ENCODE measurements at places on chromosomes 6 and 20. TPM values are rescaled to one million over a fixed set of nuclear protein-coding genes. Genes with fewer than 3 reads are reported as not detected.
A peak's percentile ranks its signal among the peaks of the same experiment; 100 is the strongest.

GRCh38 chr6:125871365-125871764, 80.6 kb downstream of the NCOA7 start:
- no peak for ATAC-seq

GRCh38 chr6:82775361-82775760, 290.3 kb downstream of the UBE3D start:
- no peak for ATAC-seq

GRCh38 chr20:62770111-62770910, 26.0 kb upstream of the MRGBP start:
- no peak for ATAC-seq

GRCh38 chr6:31289788-31290187, 17.9 kb upstream of the HLA-C start:
- no peak for ATAC-seq

DNA sequence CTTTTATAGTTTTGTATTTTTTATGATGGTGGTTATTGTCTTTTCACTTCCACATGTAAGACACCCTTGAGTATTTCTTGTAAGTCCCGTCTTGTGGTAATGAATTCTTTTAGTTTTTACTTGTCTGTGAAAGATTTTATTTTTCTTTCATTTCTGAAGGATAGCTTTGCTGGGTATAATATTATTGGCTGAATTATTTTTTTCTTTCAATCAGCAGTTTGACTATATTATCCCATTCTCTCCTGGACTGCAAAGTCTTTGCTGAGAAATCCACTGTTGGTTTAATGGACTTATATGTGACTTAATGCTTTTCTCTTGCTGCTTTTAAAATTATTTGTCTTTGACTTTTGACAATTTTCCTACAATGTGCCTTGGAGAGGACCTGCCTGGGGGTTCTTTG, 13.8 kb downstream of the KIF25 start:
- ATAC-seq, result no peak

- peak; percentile 91 for ATAC-seq
Measured at GRCh38 chr6:44237021-44237812, 9.7 kb upstream of the HSP90AB1 start.

- peak; percentile 89 for ATAC-seq
Measured at GRCh38 chr6:90249034-90249433, 47.6 kb downstream of the BACH2 start.

DNA sequence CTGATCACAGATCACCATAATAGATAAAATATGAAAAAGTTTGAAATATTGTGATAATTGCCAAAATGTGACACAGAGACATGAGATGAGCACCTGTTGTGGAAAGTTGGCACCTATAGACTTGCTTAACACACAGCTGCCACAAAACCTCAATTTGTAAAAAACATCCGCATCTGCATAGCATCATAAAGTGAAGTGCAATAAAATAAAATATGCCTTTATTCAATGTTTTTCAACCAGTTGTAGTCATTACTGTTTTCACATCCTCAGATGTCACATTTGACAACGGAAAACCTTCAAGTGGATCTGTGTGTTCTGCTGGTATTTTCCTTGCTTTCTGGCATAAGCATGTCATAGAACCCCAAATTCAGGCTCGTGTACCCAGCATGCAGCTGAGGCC, 50.2 kb upstream of the IFNGR1 start:
- no peak for ATAC-seq

DNA sequence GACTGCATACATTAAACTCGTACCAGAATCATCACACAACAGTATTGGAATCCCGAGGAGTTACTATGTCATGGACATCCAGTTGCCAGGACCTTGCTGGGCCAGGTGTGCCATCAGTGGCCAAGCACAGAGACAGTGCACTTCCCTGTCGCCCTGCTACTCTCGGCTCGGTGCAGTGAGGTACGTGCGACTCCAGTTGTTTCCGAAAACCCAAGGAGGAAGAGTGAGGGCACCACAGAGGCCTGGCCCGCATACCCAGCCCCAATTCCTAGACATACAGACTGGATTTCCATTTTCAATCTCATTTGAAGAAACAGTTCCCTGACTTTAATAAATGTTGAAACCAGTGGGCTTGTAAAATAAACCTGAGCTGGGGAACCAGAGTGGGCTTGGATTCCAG, 62.5 kb upstream of the AFDN start:
- no peak for ATAC-seq

DNA sequence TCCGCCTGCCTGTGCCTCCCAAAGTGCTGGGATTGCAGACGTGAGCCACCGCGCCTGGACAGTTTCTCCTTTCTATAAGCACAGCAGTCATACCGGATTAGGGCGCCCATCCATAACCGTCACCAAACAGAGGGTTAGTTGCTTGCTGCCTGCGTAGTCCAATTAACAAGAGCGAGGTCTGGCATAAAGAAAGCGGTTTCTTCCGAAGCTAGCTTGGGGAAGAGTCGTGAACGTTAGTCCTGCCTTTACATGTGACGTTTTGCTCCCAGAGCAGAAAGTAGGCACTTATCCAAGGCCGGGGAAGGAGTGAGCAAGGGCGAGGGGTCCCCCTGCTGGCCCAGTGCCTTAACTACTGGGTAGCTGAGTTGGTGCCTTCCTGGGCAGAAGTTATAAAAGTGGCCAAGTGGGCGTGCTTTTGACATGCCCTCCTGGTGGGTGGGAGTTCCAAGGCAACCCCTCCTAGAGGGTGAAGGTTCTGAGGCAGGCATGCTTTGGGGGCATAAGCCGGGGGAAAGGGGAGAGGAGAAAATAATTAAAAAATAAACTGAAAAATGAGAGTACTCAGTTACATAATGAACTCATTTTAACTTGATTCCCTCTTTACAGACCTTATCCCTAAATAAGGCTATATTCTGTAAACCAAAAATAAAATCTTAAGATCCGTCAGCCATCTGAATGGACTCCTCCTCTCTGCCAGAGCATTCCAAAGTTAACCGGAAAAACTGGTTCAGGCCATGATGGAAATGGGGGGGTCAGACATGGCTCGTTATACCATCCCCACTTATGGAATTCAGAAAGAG, 88.0 kb downstream of the FAM217A start:
- ATAC-seq, result peak; percentile 92

DNA sequence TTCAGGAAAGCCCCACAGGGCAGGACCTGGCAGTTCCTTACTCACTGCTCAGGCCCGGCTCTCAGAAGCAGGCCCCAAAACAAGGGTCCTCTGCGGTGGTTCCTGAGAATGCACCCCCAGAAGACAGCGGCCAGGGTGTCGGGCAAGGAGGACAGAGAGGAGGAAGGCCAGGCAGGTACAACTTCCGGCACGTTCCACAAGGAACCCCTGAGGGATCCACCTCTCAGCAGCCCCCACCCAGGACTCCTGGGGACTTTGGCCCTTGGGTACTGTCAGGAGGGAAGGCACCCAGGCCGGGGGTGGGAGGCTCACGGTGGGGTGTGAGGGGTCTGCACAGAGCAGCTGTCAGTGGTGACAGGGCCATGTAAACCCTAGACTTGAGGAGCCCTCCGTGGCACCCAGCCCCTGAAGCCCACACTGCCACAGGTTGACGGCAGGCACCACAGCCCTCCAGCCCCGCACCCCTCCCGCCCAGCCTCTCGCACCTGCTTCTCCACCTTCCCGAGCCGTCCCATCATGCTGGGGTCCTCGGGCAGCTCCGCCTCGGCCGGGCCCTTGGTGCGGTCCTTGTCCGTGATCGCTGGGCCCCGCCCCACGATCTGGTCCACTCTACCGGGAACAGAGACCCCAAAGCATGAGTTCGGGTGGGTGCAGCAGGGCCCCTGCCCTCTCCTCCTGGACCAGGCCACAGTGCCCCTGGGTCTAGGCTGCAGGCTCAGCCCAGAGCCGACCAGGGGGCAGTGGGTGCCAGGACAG, 47.0 kb upstream of the CHRNA4 start:
- ATAC-seq, result no peak

DNA sequence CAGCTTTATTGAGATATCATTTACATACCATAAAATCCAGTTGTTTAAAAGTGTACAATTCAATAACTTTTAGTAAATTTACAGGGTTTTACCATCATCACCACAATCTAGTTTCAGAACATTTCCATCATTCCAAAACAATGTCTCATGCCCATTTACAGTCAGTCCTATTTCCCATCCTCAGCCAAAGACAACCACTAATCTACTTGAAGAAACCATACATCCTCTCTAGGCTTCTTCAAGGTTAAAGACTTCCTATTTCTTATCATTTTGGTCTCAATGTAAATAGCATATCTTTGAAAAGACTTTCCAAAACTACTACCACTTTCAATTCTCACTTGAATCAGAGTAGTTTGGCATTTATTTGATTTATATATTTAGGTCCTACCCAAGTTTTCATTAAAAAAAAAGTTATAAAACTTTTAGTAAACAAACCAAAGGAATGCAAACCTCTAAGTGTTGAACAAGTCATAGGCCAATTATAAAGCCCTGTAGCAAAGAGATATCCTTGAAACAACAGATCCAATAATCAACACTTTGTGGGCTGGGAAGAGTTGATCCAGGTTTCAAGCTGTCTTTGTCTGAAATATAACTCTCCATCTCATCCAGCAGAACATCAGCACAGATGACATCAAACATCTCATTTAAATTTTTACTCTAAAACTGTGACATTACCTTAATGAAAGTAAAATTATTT, 211.3 kb upstream of the RUNX2 start:
- ATAC-seq, result peak; percentile 92

- no peak for ATAC-seq
Measured at GRCh38 chr6:3911614-3912336, 62.6 kb downstream of the FAM50B start.

The CCM2L gene
- total RNA-seq, result not detected

The SLC22A2 gene
- total RNA-seq, result not detected

The HLA-DQB2 gene
- 2.0 TPM for total RNA-seq

The TP53TG5 gene
- total RNA-seq, result 0.50 TPM

The SRSF12 gene
- not detected for total RNA-seq

Data from activated T-helper 17 cell treated with anti-CD3 and anti-CD28 coated beads, Interleukin-2, amount 50 U/mL, for 72 hours (primary cell).